ENCODE measurements at places on chromosomes 3 and 15. TPM values are rescaled to one million over a fixed set of nuclear protein-coding genes. Genes with fewer than 3 reads are reported as not detected.

The SLC25A20 gene
- 11.1 TPM for total RNA-seq

The MUC20 gene
- total RNA-seq: 0.73 TPM

The KNG1 gene
- total RNA-seq: 0.07 TPM

The CCDC13 gene
- total RNA-seq: 0.29 TPM

The MNS1 gene
- total RNA-seq: 2.5 TPM

All from A549 treated with CORT108297 at 1 μM for 4 hours (cell line).